ENCODE measurements at places on chromosomes 16 and 17.

GRCh38 chr17:17105976-17106375 is 63.7 kb downstream of the MPRIP start:
- no peak for DNase-seq

DNA sequence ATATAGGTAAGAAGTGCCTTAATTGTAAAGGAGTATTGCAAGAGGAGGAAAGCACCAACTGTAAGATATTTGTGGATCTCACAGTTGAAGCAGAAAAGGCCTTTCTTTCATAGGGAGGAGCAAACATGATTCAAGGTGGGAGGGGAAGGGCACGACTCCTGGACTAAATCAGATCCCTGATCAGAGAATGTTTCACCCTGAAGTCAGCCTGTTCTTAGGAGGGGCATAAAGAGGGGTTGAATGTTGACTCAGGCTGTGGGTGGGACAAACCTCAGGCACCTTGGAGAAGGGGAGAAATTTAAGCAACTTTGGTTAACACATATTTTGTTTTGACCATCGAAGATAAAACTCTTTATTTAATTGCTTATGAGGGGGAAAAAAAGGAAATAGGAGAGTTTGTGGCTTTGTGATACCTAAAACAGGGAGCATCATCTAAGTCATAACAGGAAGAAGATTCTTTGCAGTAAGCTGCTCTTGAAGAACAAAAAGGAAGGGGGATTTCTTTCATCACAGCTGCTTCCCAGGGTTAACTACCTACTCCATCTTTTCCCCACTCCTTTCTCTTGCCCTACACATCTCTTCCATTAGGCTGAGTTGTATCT is 158.6 kb upstream of the ZNF267 start:
- DNase-seq: no peak

DNA sequence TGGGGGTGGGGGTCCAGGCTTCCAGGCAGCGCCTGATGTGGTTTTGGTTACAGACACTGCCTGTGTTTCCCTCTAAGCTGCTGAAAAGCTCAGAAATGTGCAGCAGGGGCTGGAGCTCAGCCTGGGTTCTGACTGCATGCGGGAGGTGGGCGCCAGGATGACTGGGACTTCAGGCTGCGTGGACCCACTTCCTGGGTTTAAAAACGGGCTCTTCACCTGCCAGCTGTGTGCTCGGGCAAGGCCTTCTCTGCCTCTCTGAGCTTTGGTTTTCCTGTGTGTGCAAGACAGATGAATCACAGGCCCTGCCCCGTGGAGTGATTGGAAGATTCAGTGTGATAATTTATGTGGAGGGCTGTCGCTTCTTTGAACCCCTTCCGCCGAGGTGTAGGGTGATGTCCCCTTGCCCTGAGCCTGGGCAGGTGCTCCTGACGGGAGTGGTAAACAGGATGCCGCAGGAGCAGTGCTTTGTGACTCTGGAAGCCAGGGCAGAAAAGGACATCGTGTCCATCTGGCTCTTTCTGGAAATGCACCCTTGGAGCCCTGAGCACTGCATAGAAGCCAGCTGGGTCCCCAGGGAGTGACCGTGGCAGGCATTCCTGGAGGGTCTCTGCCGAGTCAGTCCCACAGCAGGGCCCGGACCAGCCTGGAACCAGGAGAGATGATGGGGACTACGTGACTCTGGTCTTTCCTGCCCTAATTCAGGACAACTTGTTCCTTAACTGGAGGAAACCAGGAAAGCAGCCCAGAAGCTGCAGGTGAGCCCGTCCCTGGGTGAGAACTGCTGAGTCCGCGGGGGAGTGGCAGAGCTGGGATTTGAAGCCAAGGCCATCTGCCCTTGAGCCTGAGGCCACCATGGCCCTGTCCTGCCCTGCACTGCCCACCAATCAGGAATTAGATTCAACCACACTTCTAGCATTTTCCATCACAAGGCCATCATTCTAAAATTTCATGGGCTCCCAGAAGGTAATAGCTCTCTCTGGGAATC is 28.5 kb upstream of the SLC7A5 start:
- no peak for DNase-seq

GRCh38 chr16:85947230-85948137 is 48.5 kb downstream of the IRF8 start:
- no peak for DNase-seq

GRCh38 chr16:12815361-12815760 is 11.7 kb upstream of the CPPED1 start:
- no peak for DNase-seq

DNA sequence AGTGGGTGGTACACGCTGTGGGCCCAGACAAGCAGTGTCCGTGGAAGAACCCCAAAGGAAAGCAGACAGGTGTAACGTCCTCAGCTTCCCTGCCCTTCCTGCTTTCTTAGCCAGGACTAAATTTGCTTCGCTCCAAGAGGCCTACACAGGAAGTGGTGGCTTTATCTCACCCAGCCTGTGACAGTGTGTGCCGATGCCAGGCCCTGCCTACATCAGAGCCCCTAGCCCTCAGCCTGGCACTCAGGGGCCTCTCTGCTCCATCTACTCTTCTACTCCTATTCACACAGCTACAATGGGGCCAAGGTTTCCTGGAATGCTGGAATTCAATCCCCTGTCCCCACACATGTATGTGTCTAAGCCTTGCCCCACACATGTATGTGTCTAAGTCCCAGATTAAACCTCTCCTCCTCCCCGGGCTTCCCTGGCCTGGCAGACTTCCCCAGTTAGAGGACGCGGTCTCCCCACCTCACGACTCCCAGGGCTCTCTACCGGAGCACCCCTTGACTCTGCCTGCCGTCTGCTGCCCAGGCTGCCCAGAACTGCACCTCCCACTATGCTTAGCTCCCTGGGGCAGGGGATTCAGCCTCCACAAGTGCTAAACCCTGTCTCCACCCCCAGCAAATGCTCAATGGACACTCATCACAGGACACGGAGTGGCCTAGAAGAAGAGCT is 8.2 kb downstream of the PGAP3 start:
- no peak for DNase-seq

GRCh38 chr17:45794840-45795239 is 10.7 kb downstream of the CRHR1 start:
- no peak for DNase-seq

- no peak for DNase-seq
Measured at GRCh38 chr17:33689725-33690124, 396.6 kb upstream of the ASIC2 start.

- no peak for DNase-seq
Measured at GRCh38 chr16:10610499-10611184, 30.2 kb upstream of the EMP2 start.

Data from upper lobe of right lung (tissue), 1 donor.